ENCODE measurements at places on chromosomes 3 and 15.

GRCh38 chr3:8632402-8633237, 12.0 kb downstream of the SSUH2 start:
- no peak for DNase-seq

DNA sequence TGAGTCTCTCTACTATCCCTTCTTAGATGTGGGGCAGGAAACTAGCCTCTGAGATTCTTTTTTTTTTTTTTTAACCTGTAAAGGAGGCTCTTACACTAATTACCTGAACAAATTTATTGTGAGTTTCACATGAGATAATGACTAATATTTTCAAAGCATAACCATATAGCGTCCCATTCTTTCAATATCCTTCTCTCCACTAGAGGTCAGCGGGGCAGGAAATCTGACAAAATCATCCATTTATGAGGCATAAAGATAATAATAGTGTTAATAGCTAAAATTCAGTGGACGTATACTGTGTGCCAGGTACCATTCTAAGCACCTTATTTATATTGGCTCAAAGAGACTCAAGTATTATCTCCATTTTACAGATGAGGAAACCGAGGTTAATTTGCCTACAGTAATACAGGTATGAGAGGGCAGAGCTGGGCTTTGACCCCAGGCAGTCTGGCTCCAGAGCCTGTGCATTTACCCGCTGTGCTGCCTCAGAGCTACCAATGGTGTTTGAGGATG, 16.3 kb upstream of the SMAD6 start:
- DNase-seq: no peak

DNA sequence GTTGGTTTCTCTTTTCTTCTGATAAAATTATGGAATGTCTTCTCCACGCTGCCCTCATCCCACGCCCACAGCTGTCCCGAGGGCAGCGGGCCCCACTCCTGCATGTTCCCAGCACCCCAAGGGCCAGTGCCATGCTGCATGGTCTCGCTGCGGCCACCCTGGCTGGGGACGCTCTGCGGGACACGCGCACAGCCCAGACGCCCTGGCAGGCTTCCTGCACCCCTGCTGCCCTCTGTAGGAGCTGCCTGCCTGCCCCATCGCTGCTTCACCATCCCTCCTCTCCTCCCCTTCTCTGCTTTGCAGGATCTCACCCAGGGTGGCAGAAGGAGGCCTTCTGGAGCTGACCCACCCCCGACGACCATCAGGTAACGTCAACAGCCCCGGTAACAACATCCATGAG, 22.8 kb downstream of the SLC6A1 start:
- DNase-seq: no peak

DNA sequence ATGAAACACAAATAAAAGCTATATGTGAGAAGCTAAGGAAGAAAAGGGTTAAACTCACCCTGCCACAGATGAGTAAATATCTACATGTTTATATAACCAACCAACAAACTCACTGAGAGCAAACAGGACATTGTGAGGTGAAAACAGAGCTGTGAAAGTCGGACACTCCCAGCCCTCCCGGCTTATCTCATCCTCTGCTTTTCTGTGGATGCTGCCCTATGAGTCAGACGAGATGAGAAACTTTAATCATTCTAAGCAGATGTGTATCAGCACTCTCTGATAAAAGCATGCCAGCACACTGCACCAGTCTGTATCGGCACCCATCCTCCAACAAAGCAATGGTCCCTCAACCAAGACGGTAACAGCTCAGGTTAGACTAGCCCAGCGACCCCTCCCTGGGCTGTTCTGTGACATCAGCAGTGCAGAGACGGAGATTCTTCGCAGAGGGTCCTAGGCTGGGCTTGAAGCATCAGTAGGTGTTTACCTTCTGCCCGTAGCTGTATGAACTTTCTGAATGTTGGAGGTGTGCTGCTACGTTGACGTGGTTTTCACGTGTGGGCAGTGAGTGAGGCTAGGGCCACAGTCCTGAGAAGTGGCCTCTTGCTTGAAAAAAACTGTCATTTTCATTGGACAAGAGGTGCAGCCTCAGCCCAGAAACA, 119.8 kb upstream of the ALDH1A3 start:
- DNase-seq: peak; percentile 85

GRCh38 chr3:185856652-185857051, 31.8 kb upstream of the IGF2BP2 start:
- DNase-seq: no peak

DNA sequence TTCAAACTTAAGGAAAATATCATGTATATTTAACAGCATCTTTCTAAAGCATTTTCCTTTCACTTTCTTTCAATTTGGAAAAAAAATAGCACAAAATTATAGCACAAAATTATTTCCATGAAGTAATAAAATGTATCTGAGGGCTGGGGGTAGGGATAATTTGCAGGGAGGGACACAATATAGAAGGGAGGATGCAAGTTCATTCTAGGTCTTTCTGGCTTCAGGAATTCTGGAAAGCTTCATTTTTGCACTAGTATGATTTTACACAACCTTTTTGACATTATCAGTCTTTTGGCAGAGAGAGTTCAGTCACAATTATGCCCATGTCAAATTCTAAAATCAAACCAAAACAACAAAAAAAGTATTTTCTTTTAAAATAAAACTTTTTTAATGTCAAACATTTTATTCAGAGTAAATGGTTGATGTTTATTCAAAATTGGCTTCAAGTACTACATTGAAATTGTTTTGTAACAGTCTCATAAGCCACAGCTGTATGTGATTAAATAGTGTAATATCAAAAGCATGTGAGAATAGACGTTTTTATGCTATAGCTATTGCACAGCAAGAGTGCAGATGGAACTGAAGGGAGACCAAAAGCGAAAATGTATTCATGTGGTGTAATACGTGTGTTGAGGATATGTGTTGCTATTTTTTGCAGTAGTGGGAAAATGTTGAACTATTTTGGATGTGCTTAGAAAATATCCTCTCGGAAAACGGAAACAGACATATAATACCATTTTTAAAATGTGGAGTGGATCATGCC, 5.8 kb downstream of the RBMS3 start:
- no peak for DNase-seq

DNA sequence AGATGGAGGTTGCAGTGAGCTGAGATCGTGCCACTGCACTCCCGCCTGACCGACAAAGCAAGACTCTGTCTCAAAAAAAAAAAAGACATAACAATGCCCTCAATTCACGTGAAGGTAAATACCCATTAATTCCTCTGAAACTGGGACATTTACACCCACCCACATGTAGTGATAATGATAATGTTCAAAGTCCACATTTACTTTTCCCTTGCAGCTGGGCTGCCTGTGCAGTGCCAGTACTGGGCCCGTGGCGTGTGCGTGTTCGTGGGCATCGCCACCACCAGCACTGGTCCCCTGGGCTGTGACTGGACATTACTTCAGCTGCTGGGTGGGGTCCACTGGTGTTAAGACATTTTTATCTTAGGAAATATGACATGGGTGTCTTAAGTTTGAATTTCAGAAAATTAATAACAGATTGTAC, 123.6 kb downstream of the SLC25A26 start:
- DNase-seq: no peak

Data from DMS53 (cell line).